ENCODE measurements at places on chromosomes 4 and X.

DNA sequence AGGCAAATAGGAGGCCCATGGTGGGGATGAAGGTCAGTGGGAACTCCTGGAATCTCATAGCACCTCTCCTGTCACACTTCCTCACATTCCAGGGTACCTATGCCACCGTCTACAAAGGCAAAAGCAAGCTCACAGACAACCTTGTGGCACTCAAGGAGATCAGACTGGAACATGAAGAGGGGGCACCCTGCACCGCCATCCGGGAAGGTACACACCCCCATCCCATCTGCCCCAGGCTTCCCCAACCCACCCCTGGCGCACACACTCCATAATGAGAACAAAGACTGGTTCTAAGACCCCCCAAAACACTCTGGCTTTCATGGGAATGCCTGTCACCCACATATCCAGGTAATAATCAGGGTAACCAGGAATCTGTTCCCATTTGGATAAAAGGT, 6.4 kb downstream of the CDK16 start:
- no peak for DNase-seq

DNA sequence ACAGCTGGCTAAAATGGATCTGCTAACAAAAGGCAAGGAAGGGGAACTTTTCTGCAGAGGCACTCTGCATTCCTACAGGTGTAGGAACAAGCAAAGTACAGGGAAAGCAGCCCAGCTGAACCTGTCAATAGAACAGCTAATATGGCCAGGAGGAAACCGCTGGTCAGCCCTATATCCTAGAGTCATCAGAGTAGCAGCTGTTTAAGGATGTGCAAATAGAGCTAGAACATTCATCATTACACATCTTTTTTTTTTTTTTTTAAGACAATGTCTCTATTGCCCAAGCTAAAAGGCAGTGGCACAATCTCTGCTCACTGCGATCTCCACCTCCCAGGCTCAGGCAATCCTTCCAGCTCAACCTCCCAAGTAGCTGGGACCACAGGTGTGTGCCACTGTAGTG, 163.0 kb downstream of the BTC start:
- no peak for DNase-seq

GRCh38 chr4:98745366-98745765, 87.0 kb upstream of the TSPAN5 start:
- no peak for DNase-seq

DNA sequence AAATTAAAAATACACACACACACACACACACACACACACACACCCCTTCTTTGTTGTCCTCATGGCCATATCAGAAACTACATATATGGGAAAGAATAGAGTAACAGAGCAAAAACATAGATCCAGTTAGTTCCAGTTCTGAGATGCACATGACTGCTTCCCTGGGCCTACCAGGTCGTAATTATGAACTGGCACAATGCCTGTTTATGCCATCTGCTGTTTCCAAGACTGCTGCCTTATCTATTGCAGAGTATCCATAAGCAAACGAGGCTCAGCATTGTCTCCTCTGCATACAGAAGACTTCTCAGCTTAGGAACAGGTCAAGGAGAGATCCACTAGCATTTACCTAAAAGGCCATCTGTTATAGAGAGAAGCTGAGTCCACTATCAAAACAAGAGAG, 789.0 kb downstream of the TECRL start:
- DNase-seq, result no peak

DNA sequence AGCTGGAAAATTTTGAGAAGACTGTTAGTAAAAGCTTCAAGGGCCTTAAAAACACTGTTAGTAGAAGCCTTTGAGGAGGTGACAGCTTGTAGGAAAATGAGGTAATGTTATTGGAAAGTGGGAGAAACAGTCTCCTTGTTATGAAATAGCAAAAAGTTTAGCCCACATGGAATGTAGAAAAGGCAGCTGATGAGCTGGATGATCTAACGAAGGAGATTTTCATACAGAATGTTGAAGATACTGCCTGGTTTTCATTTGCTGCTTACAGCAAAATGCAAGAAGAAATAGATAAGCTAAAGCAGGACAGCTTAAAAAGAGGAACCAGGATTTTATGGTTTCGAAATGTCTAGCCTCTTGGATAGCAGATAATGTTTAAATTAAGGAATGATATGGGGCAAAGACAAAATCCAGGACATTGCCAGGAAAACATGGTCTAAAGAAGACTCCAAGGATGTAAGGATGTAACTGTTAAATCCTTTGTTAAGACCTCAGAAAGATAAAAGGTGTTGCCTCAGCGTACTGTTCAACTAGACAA, 10.2 kb upstream of the STBD1 start:
- no peak for DNase-seq

DNA sequence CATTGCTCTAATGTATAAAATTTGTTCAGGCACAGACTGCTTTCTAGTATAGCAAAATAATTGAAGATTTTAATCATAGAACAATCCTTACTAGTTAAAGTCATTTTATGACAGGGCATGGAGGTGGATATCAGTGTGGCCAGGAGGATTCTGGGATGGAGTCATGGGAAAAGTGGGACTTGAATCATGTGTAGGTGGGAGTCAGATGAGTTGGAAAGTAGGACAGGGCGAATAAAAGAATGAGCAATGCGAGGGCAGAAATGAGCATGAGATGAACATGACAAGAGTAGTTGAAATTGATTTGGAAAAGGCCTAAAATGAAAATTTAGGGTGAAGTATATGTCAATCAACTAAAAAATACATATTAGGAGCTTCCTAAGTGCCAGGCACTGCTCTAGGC, 7.2 kb upstream of the SDAD1 start:
- no peak for DNase-seq

GRCh38 chr4:165784672-165785071, 88.4 kb upstream of the TLL1 start:
- no peak for DNase-seq

DNA sequence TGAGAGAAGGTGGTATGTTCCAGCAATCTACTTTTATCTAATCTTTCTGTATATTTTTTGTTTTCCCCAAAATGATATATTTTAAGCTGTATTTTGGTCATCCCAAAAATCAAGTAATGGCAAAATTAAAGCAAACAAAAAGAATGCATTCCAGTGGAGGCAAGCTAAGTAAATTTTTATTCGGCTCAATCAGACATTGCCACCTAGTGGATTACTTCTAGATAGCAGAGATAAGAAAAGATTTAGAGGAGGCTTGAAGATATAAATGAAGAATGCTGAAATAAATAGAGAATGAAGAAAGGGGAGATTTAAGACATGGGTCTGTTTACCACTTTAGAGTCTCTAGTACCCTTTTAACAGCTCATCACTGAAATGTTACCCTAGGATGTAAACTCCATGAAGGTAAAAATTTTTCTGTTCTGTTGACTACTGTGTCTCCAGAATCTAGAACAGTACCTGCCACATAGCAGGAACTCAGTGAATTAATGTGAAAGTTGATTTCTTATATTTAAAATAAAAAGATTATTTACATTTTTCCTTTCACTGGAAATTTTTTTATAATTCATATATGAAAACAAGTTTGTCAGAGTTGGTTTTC, 110.9 kb upstream of the ANK2 start:
- DNase-seq, result no peak

DNA sequence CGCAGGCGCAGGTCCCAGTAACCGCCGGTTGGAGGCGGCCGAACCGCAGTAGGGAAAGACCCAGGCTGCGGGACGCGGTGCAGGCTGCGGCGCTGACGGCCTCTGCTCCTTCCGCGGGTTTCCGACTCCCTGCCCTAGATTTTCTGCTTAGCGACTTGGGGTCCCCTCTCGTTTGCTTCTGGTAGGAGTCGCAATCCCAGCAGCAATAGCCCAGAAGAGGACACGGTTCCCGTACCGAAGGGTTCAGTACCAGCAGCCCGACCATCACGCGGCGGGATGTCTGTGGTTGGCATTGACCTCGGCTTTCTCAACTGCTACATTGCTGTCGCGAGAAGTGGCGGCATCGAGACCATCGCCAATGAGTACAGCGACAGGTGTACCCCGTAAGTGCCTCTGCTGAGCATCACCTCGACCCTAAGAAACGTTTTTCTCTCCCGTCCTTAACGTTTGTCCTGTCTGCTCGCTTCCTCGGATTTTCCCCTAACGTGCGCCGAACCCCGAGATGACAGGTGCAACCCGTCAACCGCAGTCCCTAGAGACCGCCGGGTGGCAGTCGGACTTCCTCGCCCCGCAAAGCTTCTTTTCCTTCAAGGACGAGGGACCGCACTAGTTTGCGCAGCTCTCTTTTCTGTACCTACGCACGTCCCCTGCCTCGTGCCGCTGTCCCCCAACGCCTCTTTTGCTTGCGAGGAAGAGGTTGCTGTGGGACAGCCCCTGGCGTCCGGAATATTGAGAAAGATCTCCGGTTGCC, at the start of gene HSPA4L:
TSS of gene HSPA4L (plus strand) at position 48 of the 751 bp plus-strand sequence. CDS start at position 277, 229 bp downstream.
- no peak for DNase-seq

DNA sequence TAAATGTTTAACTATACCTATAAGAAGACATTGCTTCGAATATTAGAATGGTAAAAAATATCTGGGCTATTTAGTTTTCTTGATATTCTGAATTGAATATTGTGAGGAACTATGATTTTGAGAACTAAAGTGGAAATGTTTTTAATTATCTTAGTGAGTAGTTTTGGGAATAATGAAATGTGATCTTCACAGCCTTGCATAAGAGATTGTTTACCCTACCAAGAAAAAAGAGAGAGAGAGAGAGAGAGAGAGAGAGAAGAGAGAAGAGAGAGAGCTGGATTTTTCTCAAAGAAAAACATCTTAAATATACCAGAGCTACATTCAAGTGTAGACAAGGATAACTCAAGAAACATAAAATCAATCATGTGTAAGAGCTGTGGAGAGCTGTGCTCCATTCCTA, 148.7 kb upstream of the MAD2L1 start:
- DNase-seq, result no peak

DNA sequence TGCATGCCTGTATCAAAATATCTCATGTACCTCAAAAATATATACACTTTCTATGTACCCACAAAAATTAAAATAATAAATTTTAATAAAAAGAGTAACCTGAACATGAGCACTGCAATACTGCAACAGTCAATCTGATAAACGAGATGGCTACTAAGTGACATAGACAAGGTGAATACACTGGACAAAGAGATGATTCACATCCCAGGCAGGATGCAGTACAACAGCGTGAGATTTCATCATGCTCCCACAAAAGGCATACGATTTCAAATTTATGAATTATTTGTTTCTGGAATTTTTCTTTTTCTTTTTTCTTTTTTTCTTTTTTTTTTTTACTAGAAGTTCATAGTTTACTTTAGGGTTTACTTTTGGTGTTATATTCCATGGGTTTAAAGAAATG, 12.2 kb upstream of the FGF16 start:
- DNase-seq, result no peak

GRCh38 chrX:146259207-146259606, 441.6 kb downstream of the SLITRK2 start:
- no peak for DNase-seq

DNA sequence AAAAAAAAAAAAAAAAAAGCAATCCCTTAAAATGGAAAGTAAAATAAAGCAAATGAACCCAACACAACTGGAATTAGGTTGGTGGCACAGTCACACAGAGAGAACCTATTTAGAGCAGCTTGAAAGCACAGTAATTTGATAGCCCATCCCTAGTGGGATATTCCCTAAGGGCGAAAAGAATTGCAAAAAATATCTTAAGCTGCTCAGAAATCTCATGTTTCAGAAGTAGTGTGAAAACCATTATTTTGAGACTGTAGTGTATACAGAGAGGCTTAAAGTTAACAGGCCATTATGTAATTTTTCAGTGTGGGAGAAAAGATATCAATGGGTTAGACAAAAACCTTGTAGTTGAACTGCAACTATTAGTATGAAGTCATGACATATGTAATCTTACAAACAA, 40.0 kb upstream of the DHX15 start:
- DNase-seq, result no peak

DNA sequence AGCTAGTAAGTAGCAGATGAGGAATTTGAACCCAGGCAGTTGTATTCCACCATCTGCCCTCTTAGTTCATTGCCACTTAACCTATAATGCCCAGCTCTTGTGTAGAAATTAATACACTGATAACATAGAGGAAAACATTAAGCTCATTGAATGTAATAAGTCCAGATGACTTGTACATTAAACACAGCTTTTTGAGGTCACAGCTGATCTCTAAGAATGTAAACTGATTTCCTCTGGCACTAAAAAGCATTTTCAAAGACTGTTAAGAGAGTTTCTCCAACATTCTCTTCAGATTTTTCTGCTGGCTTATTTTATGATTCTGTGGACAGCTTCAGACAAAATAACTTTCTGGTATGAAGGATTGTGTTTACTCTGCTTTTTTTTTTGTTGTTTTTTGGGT, 42.7 kb downstream of the HPRT1 start:
- DNase-seq, result no peak

GRCh38 chr4:162456106-162456505, 292.3 kb upstream of the FSTL5 start:
- no peak for DNase-seq

- DNase-seq, result no peak
Measured at GRCh38 chr4:85180533-85180932, 214.0 kb upstream of the WDFY3 start.

- no peak for DNase-seq
Measured at GRCh38 chr4:80709082-80709869, 321.2 kb upstream of the BMP3 start.
